ENCODE measurements at places on chromosomes 6 and 20.
A peak's percentile ranks its signal among the peaks of the same experiment; 100 is the strongest.

DNA sequence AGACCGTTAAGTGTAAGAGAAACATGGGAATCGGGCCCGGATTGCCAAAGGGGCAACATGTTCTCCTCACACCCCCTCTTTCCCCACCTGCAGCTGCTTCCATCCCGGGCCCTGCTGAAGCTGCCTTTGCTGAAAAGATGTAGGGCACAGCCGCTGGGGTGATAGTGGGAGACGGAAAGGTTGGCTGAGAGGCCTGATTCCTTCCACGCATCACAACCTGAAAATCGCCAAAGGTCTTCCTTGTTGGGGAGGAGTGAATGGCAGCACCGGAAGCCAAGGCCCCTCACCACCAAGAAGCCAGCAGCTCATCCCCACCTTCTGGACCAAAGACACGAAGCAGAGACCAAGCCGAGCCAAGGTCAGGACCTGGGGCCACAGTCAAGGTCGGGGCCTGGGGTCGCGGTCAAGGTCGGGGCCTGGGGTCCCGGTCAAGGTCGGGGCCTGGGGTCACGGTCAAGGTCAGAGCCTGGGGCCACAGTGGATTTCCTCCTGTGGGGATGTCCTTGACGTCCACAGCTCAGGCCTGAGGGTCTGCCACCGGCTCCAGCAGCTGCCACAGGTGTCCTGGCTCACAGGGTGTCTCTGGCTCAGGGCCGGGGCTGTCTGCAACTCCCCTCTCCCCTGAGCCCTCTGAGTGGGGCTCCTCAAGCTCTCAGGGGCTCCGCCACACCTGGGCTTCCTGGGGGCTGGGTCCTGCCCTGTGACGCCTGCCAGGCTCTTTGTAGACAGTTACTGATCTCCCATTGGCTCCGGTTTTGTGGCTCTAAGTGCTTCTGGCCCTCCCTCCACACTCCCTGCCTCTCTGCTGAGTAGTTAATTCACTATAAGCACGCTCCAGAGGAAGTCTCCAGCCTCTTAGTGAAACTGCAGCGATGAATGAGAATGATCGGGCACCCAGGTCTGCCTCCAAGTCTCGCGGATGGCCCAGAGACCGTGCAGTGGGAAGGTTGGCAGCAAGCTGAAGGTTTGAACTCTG lies 5.5 kb upstream of the CHRNA4 start:
- no peak for DNase-seq

- peak; percentile 24 for DNase-seq
Measured at GRCh38 chr6:134714113-134714512, 235.8 kb downstream of the ALDH8A1 start.

DNA sequence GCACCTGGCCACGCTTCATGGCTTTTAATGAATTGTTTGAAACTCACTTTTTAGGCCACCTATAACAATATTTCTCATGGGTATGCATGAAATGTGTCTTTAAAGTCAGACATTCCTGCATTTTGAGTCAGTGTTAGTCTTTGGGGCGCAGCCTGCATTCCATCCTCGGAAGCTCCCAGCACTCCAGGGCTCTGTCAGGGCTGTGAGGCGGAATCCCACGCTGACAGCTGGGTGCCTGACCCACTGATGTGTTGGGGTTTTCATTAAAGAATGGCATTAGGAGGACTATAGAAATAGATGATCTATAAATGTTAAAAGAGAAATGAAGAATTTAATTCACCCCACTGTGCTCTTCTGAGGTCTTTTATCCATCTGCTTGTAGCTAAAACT lies 16.2 kb upstream of the CLDN20 start:
- DNase-seq = peak; percentile 62

DNA sequence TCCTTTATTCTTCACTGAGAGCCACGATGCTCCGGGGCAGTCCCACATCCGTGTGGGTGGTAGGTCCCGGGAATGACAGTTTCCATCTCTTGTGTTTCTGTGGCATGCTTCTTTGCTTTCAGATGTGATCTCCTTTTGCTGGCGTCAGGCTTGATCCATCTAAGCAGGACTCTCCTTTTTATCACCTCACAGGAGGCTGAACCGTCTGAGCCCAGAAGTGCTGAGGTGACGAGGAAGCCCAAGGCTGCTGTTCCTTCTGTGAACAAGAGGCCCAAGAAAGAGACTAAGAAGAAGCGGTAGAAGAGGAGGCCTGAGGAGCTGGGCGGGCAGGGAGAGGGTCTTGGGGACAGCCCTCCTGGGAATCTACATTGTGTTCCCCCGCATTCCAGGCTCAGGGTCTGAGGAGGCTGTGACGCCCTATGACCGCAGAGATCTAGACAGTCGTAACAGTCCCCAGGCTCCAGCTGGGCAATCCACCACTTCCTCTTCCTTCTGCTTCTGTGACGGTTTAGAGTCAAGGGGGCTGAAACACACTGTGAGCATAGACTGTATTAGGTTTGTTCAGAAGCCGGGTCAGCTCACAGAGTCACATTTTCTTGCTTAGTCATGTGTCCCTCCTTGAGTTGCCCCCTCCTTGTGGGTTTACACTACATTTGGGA lies 26.8 kb downstream of the MANBAL start:
- no peak for DNase-seq

- no peak for DNase-seq
Measured at GRCh38 chr6:63451238-63451637, 121.0 kb upstream of the LOC128125822 start.

GRCh38 chr20:14375416-14375985 lies 38.1 kb upstream of the FLRT3 start:
- no peak for DNase-seq

DNA sequence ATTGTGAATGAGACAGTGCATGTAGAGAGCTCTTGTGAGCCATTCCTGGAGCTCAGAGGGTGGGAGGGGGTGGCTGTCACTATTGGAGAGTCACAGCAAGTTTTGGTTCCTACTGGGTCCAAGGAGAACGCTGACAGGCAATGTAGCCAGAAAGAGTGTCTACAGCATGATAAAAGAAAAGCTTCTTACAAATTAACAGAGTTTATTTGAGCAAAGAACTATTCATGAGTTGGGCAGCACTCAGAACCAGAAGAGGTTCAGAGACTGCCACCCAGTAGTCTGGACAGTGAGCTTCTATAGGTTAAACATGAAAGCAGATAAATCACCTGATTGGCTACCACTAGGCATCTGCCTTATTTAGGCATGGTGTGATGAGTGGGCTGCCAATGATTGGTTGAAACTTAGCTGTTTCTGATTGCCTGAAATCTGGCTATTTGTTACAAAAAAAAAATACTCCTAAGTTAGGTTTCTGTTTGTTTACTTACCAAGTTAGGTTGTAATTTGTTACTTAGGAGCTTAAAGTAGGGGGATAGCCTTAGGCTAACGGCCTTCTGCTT lies 473.4 kb downstream of the PREX1 start:
- DNase-seq = no peak

- DNase-seq = no peak
Measured at GRCh38 chr20:50528129-50528528, 17.9 kb downstream of the PTPN1 start.

DNA sequence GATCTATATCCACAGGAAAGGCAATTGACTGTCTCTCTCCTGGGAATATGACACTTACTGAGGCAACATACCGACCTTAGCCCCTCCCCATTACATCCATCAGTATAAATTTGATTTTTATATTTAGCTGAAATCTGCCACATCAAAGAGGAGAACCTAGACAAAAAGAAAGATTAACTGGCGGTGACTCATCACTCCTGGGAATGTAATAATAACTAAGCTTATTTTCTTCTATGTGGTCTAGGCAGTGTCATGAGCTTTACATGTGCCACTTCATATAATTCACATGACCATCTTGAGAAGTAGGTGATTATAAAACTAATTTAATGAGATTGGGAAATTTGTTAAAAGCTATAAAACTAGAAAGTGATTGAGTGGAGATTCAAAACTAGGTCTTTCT lies 520.0 kb upstream of the HS3ST5 start:
- DNase-seq = no peak

DNA sequence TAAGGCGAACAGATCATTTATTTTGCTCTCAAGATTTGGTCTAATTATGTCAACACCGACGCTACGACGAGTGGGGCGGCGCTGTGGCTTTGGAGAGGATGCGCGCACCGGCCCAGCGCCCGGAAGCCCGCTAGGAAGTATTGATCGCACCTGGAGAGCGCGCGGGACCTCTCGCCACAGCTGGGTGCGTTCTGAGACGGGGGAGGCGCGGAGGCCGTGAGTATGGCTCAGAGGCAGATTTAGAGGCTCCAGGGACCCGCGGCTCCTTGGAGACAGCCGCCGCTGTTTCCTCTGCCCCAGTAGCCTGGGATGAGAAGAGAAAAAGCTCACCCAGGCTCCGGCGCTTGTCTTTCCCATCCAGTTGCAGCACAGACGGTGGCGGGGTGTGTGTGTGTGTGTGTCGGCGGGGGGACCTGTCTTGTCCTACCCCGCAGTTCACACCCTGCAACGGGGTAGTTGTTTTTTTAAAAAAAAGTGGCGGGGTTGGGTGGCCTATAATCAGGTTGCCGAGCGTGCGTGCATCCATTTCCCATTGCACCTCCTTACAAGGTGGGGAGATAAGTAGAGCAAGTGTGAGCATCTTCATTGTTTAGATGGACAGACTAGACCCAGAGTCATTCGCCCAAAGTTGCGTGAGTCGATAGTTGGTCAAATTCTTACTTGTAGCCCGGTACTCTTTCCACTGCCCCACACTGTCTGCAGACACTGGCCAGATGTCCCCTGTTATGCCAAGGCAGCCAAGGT lies 11.2 kb downstream of the TFAP2D start:
- DNase-seq = peak; percentile 9

GRCh38 chr20:22496817-22497216 lies 87.6 kb downstream of the FOXA2 start:
- DNase-seq = peak; percentile 66

DNA sequence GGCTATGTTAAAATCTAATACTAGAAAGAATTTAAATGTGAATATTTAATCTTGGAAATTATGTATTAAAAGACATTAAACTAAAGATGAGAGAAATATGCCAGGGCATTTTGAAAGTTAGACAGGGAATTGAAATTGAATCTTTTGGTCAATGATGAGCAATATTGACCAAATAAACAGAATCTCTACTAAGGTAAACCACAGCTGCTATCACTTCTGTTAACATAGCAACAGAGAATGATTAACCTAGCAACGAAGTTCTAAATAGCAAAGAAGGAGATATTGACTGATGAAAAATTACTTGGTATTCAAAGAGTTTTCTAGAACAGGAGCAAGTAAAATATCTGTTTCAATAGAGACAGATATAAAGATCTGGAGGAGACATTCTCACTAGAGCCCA lies 45.2 kb upstream of the RSPO3 start:
- DNase-seq = no peak

DNA sequence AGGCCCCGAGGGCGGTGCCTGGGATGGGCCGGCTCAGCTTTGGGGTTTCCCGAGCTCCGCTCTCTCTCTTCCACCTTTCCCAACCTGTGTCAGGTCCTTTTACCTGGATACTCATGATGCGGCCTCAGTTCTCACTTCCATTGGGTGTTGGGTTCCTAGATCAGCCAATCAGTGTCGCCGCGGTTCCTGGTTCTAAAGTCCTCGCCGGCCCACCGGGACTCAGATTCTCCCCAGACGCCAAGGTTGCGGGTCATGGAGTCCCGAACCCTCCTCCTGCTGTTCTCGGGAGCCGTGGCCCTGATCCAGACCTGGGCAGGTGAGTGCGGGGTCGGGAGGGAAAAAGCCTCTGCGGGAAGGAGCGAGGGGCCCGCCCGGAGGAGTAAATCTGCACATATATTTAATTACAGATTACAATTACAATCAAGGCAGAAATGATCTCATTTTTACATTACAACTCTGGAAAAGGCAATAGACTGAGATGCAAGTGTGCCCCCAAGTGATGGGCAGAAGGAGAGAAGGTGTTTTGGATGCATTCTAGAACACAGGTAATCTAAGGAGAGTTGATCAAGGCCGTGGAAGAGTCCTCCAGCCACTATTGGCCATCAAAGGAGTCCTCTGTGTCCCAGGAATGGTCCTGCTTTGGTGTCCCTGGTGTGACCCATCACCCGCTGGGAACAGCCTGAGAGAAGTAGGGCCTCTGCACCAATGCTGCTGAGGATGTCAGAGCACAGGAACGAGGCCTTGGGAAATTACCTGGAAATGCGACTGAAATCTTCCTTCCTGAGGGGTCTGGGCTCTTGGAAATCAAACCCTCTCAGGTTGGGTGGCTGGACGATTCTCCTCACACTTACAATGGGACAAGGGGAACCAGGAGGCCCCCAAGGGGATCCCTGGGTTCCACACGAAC lies 34.7 kb upstream of the MICB start:
- DNase-seq = peak; percentile 92

GRCh38 chr6:32047084-32047478 lies 8.9 kb downstream of the CYP21A2 start:
- peak; percentile 17 for DNase-seq

- no peak for DNase-seq
Measured at GRCh38 chr6:123888771-123889513, 85.3 kb downstream of the NKAIN2 start.

- DNase-seq = peak; percentile 21
Measured at GRCh38 chr6:113927001-113927400, 43.9 kb downstream of the HDAC2 start.

DNA sequence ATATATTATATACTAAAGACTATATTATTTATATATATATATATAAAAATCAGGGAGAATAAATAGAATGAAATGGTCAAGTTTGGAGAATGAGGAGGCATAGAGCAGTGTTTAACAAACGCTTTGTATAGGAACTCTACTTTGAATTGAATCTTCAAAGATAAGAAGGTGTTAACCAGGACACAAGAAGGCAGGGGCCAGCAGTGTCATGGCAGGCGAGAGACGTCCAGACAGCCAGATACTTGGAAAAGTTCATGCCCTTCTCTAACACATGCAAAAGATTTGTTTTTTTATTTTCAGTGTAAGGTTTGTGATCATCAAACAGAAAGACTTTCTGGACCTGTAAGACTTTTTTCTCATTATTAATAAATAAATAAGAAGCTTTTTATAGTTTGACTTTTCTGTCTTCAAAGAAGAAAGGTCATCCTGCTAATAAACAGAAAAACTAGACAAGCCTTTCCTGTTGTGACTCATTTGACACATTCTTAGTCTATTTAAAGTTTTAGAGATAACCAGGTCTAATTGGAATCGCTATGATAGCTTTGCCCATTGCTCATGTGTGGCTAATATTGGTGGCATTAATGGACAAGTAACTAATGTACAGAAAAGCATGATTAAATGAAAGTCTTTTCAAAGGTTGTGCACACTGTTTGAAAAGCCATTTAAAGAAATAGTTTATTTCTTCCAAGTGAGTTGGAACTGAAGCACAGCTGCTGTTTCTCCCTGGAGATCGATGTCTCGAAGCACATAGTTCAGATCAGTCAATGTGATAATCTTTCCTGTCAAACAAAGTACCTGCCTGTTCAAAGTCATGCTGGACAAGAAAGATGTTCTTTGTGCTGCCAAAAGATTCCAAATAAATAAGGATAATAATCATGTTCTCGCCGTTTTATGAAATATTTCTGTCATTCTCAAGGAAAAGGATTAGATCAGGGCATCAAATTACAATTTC lies 420.4 kb upstream of the OPRM1 start:
- DNase-seq = no peak

DNA sequence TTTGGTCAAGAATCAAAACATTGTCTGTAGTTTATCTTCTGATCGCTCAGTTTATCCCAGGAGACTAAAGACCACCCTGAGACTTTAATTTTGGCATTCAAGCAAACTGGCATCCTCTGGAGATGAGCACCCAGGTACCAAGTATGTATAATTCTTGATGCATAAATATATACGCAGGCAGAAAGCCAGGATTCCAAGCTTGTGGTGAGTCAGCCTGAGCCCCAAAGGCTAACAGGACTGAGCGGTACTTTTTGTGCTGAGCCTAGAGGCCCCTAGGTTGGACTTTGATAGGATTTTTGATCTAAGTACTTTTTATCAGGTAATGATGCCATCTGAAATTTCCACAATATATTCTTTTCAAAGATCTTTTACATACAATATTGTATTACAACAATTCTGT lies 301.3 kb downstream of the TFAP2B start:
- no peak for DNase-seq

- DNase-seq = no peak
Measured at GRCh38 chr6:136158387-136158821, 91.7 kb downstream of the MTFR2 start.

All from kidney tubule cell (primary cell).